ENCODE measurements at places on chromosomes 5 and 9.

DNA sequence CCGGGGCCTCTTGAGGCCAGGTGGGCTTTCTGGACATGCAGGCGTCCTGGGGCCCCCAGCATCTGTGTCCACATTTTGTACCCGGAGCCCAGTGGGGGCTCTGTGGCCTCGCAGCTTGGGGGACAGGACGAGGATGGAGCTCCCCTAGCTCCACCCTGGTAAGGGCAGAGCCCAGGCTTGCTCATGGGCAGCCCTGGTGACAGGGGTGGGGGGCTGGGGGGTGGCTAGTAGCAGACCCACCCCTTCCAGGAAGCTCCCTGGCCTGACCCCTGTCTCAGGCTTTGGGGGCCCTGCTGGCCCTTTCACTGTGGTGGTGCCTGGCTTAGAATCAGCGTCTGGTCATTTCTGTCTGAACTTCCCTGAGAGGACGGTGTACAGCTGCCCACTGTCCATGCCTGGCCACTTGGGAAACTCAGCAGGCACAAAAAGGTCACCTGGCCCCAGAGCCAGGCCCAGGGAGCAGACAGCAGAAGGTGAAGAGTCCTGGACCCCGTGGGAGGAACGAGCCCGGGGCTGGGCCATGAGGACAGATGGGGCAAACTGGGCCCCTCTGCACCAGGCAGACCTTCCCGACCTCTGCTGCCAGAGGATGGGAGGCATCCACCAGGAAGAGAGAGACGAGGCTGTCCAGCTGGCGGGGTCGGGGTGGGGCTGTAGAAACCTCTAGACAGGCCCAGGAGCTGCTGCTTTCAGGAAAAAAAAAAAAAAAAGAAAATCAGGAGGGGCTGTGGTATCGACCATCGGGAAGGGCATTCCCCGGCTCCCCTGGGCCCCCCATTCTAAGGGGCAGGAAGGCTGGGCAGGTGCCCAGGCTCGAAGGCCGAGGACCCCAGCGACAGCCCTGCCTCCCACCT lies 52.8 kb downstream of the EXD3 start:
- no peak for DNase-seq

- DNase-seq, result no peak
These were observed 43.5 kb downstream of the PNPLA7 start for GRCh38 chr9:137506702-137507171.

GRCh38 chr5:40494631-40495236 lies 185.0 kb upstream of the PTGER4 start:
- no peak for DNase-seq

GRCh38 chr9:95477441-95477840 lies 39.3 kb downstream of the PTCH1 start:
- no peak for DNase-seq

- no peak for DNase-seq
These were observed 6.8 kb upstream of the SH3TC2 start for GRCh38 chr5:149069711-149070110.

GRCh38 chr9:85586684-85587083 lies 155.1 kb downstream of the AGTPBP1 start:
- no peak for DNase-seq

Measured in HS-27A (cell line).